ENCODE measurements at places on chromosomes 5 and 9.

DNA sequence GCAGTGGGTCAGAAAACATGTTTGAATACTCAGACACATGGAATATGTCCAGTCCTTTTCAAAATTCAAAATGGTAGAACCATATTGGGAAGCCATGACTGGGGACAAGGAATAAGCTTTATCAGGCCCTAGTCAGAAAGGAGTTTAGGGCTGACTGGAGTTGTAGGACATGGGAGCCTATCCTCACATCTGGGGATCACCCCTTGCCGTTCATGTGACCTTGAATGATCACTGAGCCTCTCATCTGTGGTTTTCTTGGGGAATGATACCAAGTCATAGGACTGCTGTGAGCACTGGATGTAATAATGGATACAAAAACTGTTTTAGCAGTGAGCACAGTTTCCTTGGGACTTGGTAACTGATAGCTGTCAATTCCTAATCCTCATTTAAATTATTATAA, 84.7 kb downstream of the IQGAP2 start:
- DNase-seq, result no peak

GRCh38 chr5:122292332-122292731, 19.7 kb upstream of the SNCAIP start:
- no peak for DNase-seq

DNA sequence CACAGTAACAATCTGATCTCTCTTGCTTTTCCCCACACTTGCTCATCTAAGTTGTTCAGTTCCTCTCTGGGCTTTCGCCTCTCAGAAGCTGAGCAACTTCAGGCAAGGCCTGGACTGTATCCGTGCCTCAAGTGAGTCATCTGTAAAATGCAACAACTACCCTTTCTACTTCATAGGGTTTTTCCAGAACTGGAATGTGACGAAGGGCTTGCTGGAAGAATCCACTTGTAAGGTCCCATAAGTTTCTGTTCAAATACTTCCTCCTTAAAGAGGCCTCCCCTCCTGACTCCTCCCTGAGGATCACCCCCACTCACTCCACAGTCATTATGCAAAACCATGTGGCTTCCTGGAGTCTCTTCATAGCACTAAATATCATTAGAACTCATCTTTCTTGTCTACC, 17.5 kb upstream of the INSYN2B start:
- no peak for DNase-seq

- DNase-seq, result no peak
These were observed 1032.7 kb downstream of the NR2F1-AS1 start for GRCh38 chr5:92548346-92548745.

DNA sequence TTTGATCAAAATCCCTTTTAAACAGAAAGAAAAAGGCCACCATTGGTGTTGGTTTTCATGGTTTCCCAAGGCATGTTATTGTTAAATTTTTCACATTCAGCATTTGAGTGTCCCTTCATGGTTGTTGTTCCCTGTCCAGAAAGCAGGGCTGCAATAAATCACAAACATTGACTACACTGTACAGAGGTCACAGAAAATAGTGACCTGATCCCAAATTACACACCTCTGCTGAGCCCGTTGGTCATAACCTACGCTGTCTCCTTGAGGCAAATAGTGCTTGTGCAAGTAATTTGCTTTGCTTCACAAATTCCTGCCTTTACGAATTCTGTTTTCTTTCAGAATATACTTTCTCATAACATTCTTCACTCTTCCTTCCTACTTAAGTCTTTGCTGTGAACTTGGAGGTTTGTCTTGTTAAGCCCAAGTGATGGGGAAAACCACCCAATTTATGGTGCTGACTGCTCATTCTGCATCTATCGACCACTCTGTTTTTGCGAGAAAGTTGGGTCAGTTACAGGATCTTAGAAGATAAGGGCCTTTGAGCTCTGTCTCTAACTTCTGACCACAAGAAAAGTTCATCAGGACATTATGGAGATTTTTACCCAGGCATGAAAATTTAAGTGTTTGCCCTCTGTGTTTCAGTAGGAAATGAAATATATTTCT, 16.0 kb downstream of the PIK3R1 start:
- DNase-seq, result no peak
